ENCODE measurements at places on chromosomes 11 and 22.

- H3K27me3 ChIP-seq, result no peaks in the 10 kb centered on the region
- no peaks in the 10 kb centered on the region for H3K36me3 ChIP-seq
- DNase-seq, result no peak
- H3K4me1 ChIP-seq, result peaks cover 46% of the 10 kb centered on the region
Measured at GRCh38 chr11:69401715-69402114, 79.7 kb upstream of the LINC01488 start.

DNA sequence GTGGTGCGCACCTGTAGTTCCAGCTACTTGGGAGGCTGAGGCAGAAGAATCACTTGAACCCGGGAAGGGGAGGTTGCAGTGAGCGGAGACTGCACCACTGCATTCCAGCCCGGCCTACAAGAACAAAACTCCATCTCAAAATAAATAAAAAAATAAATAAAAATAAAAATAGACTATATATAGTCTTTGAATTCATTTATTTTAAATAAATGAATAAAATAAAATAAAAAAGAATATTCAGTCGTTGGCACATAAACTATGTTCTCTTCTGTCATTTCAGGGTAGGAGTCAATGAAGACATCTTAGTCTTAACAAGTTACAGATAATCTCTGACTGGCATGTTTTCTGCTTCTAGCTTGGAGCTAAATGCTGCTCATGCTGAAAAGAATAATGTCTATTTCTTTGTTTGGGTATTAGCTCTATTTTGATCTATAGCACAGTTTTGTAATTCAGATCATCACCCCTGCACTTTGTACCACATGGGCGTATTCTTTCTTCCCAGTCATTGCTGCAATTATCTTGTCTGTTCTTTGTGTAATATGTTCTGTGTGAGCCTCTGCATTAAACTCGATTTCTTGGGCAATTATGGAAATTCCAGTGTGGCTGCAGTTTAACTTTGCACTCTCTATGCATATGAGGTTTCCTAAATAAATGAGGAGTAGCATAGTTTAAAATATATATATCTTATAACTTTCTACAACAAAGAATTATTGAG is 1.4 kb upstream of the MS4A14 start:
- no peak for DNase-seq
- H3K27me3 ChIP-seq, result no peaks in the 10 kb centered on the region
- no peak overlapping the region for H3K4me3 ChIP-seq
- no peaks in the 10 kb centered on the region for H3K4me1 ChIP-seq

DNA sequence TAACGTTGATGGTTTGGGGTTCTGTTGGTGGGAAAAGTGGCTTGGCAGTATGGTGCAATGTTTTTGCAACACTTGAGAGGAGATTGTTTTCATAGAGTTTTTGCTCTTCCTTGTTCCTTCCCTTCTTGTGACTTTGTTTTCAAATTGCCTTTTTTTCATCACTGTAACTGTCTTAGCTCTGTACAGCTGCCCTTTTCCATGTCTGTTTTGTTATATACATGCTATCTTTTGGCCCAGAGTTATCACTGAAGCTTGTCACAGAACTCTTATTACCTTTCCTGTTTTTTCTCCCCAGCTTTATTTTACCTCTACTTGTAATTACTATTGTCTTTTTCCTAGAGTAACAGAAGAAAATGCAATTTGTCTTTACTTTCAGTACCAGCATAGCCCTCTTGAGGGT is 154.1 kb downstream of the DDX10 start:
- no peak for DNase-seq
- no peak overlapping the region for H3K27ac ChIP-seq
- H3K36me3 ChIP-seq, result no peaks in the 10 kb centered on the region
- no peaks in the 10 kb centered on the region for H3K27me3 ChIP-seq
- no peak overlapping the region for H3K4me3 ChIP-seq
- no peaks in the 10 kb centered on the region for H3K4me1 ChIP-seq

- H3K4me1 ChIP-seq, result no peaks in the 10 kb centered on the region
- no peaks in the 10 kb centered on the region for H3K27me3 ChIP-seq
- no peak for DNase-seq
- no peaks in the 10 kb centered on the region for H3K36me3 ChIP-seq
- no peak overlapping the region for H3K4me3 ChIP-seq
Measured at GRCh38 chr11:74654976-74655375, 62.6 kb downstream of the POLD3 start.
